ENCODE measurements at places on chromosomes 5 and 9.

- DNase-seq = no peak
Observed at GRCh38 chr5:150406723-150407095, 6.0 kb downstream of the CD74 start.

DNA sequence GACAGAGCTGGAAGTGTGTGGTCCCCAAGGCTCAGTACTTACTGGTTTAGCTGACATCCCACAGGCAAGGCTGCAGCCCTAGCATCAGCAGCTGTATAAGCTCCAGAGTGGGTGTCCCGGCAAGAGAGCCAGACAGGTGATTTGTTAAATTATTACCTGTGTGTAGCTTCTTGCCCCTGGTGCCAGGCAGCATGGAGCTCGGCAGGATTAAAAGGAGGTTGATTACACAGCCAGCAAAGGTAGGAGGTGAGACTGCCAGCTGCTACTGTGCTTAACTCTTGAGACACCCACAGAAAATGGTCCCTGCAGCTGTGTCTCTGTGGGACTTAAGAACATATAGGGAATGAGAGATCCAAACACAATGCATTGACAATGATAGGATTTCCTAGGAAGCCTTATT is 54.2 kb downstream of the ARHGAP26 start:
- DNase-seq = no peak

DNA sequence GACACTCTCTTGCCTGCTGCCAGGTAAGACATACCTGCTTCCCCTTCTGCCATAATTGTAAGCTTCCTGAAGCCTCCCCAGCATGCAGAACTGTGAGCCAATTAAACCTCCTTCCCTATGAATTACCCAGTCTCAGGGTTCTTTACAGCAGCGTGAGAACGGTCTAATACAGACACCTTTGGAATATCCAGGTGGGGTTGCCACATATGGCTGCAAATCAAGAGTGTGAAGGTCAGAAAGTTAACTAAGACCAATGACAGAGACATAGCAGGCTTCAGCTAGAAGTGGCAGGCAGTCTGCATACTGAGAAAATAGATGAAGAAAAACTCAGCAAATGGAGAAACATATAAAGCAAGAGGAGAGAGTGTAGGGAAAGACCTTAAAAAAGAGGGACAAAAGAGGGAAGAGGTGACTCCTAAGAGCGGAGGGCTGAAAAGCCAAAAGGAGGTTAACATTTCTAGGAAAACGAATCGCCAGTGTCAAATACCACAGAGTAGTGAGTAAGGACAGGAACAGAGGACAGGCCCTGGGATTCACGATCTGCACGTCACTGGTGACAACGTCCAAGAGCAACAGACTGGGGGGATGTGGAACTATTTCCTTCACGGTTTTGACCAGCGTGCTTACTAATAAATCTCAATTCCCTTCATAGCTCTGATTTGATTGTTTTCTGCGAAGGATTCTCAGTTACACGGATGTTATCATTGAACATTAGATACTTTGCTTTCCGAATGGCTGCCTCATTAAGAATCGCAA is 1.7 kb upstream of the ACO1 start:
- DNase-seq = no peak

- no peak for DNase-seq
Observed at GRCh38 chr9:26975728-26976707, 19.8 kb downstream of the IFT74 start.

DNA sequence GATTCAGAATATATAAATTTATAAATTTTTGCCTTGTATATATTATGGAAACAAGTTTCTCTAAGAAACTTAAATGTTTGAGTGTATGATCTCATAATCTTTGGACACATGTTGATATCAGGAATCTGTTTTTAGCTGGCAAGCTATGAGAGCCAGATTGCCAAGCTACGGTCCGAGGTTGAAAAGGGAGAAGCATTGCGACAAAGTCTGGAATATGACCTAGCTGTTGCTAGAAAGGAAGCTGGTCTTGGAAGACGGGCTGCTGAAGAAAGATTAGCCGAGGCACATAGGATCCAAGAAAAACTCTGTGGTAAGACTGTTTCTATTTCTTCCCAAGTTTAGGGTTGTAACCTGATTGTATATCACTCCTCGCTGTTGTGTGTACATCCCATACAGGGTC is 25.9 kb downstream of the CCDC171 start:
- DNase-seq = no peak

DNA sequence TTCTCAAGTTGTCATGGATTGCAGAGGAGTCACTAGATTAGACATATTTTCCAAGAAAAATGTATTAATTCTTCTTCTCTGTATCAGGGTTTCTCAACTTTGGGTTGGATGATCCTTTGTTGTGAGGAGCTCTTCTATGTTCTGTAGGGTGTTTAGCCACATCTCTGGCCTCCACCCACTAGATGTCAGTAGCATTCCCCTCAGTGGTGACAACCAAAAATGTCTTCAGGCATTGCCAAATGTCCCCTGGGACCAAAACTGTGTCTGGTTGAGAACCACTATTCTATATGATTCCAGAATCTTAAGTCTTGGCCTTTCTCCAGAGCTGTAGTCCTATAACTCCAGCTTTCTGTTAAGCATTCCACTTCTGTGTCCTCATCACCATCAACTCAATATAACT is 220.9 kb downstream of the KIAA0825 start:
- no peak for DNase-seq

- DNase-seq = no peak
Observed at GRCh38 chr9:75666856-75667554, 223.5 kb upstream of the PCSK5 start.

DNA sequence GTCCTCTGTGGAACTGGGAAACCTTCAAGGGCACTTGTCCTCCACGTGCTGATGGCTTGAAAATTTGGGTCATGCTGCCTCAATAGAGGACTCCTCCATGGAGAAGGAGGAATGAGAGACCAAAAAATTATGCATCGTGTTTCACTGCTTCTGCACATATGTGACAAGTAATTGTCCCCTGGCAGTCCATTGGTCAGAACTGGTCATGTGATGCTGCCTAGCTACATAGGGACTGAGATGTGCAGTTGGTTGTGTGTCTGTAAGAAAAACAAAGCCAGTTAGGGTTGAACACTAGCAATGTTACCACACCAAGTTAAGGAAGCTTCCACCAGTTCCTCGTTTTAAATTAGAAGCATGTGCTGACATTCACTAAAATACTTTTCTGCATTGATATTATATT is 201.9 kb upstream of the ANKH start:
- DNase-seq = no peak

- DNase-seq = no peak
Observed at GRCh38 chr5:82142928-82143577, 135.1 kb downstream of the RPS23 start.

- no peak for DNase-seq
Observed at GRCh38 chr5:141780240-141780951, 97.8 kb downstream of the PCDH1 start.

DNA sequence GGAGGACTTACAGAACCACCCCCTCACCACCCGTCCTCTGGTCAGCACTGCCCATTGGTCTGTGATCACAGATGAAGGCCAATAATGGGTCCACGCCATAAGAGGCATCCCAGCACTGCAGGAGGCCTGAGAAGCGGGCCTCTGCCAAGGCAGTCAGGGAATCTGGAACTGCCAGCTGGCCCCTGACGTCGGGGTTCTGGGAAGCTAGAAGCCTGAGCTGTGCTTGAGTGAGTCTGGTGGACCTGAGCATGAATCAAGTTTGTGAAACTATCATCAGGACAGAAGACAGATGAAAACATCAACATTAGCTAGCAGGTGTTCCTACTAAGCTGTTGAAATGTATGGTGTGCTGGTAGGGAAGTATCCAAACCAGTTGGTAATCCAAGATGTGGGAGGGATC is 7.8 kb downstream of the ANGPTL2 start:
- DNase-seq = no peak

DNA sequence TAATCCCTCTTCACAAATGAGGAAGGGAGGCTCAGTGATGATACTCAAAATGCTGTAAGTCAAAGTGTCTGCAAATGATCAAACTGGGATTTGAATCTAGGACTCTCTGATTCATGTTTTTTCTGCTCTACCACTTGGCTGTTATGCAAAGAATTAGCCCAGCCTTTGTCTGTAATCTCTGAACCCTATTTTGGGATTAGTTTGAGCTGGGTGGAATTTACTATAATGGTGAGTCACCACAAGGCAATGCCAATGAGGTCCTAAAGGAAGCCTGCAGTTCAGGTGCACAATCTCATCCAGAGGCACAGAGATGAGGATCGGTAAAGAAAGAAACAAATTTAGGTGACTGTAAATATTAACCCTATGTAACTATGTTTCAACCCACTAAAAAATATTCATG is 29.2 kb downstream of the RFK start:
- no peak for DNase-seq

DNA sequence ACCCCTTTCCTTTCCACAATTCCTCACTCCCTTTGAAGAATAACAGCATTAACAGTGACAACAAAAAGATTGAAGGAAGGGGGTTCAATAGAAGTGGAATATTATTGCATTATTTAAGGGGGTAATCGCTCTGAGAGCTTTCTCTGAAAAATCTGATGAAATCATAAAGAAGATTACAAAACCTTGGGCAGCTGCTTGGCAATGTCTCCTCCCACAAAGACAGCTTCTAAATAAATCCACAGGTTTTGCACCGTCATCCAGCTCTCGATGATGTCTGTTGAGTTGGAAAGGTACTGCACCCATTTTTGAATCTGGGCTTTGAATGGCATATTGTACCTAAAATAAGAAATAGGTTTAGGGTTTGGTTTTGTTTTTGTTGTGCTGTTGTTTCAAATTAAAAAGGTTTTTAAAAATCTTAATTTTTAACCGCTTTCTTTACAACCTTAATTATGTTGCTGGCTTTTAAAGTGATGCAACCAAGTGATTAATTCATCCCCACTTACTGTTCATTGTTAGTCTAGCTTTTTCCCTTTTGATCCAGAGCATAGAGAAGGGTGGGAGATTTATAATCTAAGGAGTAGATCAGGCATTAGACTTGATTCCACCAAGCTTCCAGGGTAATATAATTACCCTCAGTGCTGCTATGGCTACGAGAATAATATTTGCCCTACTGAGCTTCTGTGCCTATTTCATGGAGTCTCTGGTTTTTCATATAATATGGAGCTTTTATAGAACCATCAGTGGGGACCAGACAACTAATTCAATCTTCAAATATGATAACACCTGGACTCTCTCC is 85.0 kb downstream of the DNAH5 start:
- no peak for DNase-seq

- DNase-seq = no peak
Observed at GRCh38 chr5:139025651-139026050, 150.5 kb upstream of the LRRTM2 start.

DNA sequence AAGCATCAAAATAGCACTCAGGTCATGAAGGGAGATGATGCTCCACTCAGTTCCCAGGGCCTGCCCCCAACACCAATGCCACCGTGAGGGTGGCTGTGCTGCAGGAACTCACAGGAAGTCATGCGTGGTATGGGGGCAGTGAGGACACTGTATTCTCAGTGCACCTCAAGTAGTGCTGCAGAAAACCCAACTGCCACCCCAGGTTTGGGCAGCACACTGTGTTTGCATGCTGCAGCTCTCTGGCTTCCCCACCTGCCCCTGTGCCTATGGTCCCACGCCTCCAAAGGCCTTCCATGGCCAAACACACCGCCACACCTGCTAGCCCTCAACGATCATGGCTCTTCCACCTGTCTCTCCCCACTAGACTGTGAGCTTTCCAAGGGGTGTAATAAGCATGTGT is 14.3 kb downstream of the LHFPL2 start:
- no peak for DNase-seq

GRCh38 chr9:81886665-81887064 is 41.6 kb upstream of the SPATA31D4 start:
- DNase-seq = no peak

DNA sequence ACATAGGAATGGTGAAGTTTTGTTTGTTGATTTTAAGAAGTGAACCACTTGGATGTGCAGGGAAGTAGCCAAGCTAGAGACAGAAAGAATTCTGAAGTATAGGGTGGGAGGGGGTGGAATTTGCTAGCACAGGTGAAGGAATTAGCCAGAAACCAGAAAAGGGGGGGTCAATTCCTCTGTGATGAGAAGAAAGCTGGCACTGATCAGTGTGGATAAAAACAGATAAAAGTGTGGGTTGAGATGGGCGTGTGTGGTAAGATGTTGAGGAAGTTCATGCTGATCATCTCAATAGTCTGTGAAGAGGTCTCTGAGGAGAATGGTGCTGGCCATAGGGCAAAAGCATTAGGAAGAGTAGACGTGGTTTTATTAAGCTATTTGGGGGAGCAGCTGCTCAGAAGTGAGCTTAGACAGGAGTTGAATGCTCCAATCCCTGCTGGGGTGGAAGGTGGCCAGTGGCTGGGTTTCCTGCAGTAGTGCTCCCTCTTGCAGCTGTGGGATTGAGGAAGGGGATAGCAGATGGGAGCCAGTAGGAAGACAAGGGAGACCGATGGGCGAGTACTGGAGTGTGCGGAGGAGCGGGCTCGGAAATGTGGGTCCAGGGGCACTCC is 88.7 kb upstream of the ELL2 start:
- DNase-seq = no peak

- no peak for DNase-seq
Observed at GRCh38 chr9:110021891-110022290, 186.1 kb downstream of the C9orf152 start.

GRCh38 chr5:107211630-107212029 is 459.1 kb downstream of the EFNA5 start:
- no peak for DNase-seq

GRCh38 chr9:76876098-76876497 is 29.8 kb downstream of the PRUNE2 start:
- DNase-seq = no peak

DNA sequence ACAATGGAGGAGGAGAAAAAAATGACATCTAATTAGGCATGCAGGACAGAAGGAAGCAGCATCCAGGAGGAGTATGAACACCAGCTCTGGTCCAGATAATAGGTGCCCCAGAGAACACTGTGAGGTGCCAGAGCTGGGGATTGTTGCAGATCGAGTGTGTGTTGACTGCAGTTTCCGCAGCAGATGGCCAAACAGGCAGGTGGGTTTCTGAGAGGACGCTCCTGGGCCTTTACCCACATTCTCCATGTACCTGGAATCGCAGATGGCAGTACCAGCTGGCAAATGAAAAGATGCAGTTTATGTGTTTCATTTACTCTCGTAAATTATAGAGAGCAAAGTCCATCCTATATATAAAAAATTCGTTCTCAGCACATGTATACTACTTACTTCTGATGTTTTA is 182.2 kb upstream of the ISL1 start:
- DNase-seq = no peak

DNA sequence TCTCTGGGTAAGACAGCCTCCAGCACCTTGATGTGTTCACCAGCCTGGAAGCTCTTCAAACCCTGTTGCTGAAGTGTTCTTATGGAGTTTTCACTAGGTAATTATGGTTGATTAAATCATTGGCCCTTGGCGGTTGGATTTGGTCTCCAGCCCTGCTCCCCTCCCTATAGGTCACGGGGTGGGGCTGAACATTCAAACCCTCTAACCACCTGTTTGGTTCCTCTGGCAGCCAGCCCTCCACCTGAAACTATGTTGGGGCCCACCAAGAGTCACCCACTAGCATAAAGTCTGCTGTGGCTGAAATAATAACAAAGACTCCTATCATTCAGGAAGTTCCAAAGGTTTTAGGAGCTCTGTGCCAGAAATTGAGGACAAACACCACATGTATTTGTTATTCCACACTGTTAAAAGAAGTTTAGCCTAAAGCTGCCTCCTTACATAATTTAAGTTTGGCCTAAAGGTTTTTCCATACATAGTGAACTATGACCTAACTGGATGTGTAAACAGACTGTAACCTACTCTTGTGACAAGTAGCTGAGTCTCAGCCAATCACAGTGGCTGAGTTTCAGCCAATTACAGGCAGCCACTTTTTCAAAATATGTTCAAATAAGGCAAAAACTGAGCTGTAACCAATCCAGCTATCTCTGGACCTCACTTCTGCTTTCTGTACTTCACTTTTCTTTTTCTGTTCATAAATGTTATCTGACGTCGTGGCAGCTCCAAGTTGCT is 34.8 kb downstream of the TMEM252 start:
- DNase-seq = no peak
